ENCODE measurements at places on chromosomes 13 and 19.

DNA sequence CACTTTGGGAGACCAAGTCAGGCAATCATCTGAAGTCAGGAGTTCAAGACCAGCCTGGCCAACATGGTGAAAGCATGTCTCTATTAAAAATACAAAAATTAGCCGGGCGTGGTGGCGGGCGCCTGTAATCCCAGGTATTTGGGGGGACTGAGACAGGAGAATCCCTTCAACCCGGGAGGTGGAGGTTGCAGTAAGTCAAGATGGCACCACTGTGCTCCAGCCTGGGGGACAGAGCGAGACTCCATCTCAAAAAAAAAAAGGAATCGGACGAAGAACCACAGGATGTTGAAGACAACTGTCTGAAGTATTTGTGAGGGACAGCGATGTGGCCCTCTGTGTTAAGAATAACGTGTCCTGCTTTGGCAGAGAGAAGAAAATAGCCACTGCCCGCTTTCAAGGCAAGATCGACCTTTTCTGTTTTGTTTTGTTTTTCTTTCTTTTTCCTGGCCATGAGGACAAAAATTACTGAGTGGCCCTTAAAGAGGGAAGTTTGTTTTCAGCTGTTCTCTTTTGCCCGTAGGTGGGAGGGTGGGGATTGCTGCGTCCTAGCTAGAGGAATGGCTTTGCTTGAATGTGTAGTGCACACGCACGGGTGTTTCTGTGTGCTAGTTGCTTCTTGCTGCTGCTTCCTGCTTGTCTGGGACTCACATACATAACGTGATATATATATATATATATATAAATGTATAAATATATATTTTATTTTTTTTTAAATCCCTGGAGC, 6.2 kb upstream of the PRKCG start:
- DNase-seq: no peak

DNA sequence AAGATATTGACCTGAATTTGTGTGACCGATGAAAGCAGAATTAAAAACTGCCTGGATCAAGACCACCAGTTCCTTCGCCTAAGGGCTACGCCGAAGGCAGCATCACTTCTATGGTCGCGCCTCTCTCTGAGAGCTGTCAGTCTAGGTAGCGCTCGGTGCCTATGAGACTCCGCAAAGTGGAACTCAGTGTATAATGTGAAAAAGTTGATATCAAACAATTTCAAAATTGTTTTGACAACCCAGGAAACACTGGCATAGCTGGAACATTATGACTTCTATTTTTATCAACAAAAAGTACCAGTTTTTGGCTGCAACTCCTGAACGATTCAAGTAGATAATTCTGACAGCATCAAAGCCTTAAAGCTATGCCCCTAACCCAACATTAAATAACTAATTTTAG, 223.6 kb downstream of the MYO16 start:
- no peak for DNase-seq

- DNase-seq: no peak
Observed at GRCh38 chr19:16599655-16600346, 27.6 kb upstream of the SLC35E1 start.

DNA sequence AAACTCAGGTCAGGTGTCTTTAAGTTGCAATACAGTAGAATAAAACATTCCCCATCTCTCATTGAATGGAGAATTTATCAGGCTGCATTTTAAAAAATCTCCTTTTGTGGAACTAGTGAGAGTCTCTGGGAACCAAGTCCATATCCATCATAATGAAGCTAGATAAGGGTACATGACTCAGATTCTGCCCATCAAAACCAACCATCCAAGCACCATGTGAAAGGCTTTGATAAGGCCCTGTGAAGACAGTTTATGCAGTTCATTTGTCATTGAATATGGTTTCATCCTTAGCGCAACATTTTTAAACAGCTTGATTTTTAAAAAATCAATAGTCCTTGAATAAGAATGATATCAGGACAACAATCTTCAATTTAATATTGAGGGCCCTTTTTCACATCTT, 56.3 kb upstream of the DIAPH3 start:
- no peak for DNase-seq

DNA sequence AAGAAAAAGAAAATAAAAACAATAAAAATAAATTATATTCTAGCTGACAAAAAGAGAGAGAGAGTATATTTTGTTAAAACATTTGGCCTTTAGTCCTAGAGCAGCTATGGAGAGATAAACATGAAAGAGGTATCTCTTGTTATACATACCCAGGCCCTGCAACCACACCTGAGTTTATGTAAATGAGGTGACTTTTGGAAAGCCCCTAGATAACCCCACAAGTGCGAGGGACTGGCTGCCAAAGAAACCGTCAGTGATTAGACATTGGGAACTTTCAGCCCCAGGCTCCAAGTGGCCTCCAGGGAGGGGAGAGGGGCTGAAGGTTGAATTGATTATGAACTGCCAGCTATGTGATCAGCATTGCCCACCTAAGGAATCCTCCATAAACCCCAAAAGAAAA, 2.1 kb upstream of the NLRP7 start:
- DNase-seq: no peak

- no peak for DNase-seq
Observed at GRCh38 chr13:21777813-21778212, 106.9 kb downstream of the FGF9 start.

Data from AG20443 (cell line).